Activated naive CD8-positive, alpha-beta T cell treated with anti-CD3 and anti-CD28 coated beads, Interleukin-2, amount 50 U/mL, for 24 hours (primary cell): ENCODE measurements at places on chromosomes 12 and 14.

GRCh38 chr14:69107407-69108003 is 45.4 kb downstream of the DCAF5 start:
- DNase-seq = peak; percentile 6

GRCh38 chr12:91643763-91644162 is 461.1 kb upstream of the DCN start:
- DNase-seq = no peak

- DNase-seq = peak; percentile 51
Measured at GRCh38 chr14:61620130-61620946, 75.0 kb upstream of the HIF1A start.

DNA sequence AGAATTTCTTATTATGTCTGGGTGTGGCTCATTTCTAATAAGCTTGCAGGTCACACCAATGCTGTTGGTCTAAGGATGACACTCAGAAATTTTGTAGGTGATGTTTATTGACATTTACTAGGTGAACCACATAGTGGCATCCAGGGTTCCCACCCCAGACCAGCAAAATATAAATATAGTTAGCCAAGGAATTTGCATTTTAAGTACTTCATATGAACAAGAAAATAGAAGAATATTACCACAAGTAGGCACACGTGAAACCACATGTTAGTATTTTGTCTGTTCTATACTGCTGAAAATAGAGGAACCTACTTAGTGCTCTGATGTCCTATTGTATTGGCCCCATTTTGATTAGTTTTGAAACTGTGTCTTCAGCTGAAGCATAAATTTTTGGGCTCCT is 71.1 kb downstream of the USP15 start:
- DNase-seq = no peak

- DNase-seq = no peak
Measured at GRCh38 chr12:109147954-109148353, 31.6 kb downstream of the ACACB start.

GRCh38 chr14:99136401-99136800 is 135.6 kb downstream of the BCL11B start:
- no peak for DNase-seq

DNA sequence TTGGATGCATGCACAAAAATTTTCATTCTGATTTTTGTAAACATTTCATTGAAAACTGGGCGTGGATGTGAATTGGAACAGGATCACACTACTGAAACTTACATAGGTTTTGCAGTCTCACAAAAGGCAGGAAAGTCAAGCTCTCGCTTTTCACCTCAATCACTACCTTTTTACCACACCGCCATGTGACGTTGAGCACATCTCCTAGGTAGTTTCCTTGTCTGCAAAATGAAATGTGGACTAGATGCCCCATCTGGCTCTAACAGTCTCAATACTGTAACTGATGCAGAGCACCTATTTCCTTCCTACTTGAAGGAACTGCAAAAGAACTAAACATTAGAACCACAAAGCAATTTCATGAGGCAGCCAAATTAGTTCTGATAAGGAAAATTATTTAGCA is 4.4 kb upstream of the YY1 start:
- no peak for DNase-seq

GRCh38 chr12:127044836-127045235 is 1222.1 kb upstream of the TMEM132C start:
- no peak for DNase-seq

DNA sequence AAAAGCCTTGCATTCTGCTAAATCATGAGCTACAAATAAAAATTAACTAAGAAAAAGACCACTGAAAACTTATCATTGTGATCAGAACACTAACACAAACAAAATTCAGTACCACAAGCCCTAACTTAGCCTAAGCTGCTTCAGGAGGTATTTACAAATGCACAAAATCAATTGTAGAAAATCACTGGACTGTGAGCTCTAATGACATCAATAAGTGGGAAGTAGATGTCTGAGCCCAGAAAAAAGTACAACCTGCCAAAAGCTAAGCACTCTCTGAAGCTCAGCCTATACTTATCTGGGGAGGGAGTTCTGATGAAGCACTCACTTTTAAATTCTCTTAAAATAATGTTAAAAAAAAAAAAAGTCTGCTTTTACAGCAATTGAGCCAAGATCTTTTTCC is 92.9 kb downstream of the SLCO1B1 start:
- no peak for DNase-seq

DNA sequence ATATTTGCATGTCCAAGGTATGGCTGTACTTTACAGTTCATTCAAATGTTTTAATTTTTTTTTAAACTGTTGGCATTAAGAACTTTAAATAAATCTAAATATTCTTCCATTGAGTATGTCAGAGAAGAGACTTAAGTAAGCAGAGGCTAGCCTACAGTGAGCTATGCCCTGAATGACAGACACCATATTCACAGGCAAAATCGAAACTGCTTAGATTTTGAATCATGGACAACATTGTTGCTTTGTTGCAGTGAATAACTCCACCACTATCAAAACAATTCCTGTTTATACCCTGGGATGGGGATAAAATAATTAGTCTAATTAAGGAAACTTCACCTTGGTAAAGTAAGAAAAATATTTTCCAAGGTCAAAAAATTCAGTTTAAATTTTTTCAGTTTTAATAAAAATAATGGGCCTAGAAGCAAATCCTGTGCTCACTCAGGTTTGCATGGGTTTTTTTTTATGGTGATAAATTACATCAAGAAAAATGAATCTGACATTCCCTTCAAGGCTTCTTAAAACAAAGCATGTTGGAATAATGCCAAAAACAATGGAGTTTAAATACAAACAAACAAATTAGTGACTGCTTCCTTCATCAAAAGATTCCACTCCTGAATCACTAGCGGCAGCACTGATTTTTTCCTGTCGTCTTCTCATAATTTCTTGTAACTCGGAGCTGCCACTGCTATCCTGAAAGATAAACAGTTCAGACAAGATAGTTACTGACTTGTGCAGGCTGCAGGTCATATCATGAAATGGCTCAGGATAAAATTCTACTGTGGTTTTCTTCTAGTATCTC is 168.2 kb downstream of the EPS8 start:
- no peak for DNase-seq

DNA sequence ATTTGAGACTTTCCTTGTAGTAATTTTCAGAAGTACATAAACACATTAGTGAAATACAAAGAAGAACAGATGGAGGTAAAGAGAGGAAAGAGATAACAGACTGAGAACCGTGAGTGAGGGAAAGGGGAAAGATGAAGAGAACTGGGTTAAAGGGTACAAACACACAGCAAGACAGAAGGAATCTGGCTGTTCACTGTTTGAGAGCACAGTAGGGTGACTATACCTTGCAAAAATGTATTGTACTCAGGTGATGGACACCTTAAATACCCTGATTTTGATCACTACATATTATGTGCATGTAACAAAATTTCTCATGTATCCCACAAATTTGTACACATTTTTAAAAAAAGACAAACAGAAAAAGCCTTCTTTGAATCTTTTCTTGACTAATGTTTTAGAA is 2.7 kb upstream of the TRHDE start:
- DNase-seq = no peak

GRCh38 chr12:31672521-31672920 is 13.0 kb downstream of the ETFBKMT start:
- no peak for DNase-seq

GRCh38 chr12:47725091-47725772 is at the start of gene ENDOU:
Gene ENDOU (minus strand): TSS chr12:47725490. CDS start chr12:47725413, 77 bp downstream.
- no peak for DNase-seq

DNA sequence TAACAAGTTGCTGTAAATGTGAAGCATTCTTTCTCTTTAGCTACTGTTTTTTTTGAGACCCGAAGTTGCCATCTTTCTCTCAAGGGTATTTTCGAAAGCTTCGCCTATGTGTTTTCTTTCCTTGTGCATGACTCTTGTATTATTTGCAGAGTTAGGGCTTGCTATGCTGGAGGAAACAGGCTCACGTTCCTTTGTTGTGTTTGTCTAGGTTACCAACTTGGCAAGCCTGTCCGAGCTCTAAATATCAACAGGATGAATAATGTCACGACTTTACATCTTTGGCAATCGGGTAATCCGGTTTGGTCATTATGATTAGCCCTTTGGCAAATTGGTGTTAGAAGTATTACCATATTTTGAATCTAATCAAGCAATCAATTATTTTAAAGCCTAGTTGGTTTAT is 15.9 kb upstream of the ATP6V0A2 start:
- DNase-seq = no peak

GRCh38 chr14:87601036-87601435 is 391.9 kb downstream of the GALC start:
- DNase-seq = no peak

DNA sequence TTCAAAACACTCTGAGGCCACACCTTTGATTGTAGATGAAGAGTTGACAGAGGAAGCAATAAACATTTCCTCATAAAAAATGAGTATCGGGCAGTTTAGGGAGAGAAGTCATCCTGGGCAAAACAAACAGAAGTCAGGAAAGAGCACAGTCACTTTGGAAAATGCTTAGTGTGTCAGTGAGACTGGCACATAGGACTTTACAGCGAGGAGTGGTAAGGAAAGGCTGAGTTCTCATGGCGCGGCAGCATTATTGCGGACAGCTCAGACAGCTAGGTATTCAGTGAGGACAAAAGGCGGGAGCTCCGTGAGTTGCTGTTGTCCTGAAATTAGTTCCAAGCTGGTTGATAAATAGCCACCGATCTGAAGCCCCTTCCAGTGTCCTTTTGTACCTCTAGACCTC is 229.9 kb downstream of the SNAPC1 start:
- no peak for DNase-seq

DNA sequence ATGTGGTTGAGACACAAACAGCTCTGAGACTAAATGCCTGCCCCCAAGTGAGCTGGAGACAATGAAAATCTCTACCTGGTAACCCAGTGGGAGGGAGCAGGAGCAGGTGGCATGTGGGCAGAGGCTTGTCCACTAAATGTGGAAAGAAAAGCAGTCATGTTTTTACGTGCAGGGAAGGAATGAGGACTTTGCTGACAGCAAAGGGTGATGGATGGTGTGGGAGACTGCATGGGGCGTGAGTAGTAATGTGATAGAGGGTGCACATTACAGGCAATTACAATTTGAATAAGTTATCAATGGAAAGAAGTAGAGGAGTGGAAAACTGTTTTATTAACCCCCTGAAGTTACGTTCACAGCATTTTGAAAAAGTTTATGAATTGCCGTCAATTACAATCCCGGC is 176.6 kb downstream of the NRXN3 start:
- DNase-seq = no peak

- no peak for DNase-seq
Measured at GRCh38 chr14:51963286-51963685, 26.1 kb upstream of the RTRAF start.

DNA sequence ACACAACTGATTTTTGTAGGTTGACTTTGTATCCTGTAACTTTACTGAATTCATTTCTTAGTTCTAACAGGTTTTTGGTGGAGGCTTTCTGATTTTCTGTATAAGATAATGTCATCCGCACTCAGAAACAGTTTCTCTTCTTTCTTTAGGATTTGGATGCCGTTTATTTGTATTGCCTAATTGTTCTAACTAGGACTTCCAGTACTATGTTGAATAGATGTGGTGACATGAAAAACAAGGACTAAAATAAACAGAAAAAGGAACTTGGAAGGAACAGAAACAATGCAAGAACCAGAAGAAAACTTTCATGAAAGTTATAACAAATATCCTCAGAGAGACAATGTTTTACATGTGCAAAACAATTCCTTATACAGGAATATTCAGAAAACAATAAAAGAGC is 100.3 kb downstream of the GTF2A1 start:
- no peak for DNase-seq

GRCh38 chr12:108766294-108766693 is 35.0 kb upstream of the CORO1C start:
- no peak for DNase-seq

GRCh38 chr12:39300799-39301198 is 142.1 kb downstream of the KIF21A start:
- DNase-seq = no peak

DNA sequence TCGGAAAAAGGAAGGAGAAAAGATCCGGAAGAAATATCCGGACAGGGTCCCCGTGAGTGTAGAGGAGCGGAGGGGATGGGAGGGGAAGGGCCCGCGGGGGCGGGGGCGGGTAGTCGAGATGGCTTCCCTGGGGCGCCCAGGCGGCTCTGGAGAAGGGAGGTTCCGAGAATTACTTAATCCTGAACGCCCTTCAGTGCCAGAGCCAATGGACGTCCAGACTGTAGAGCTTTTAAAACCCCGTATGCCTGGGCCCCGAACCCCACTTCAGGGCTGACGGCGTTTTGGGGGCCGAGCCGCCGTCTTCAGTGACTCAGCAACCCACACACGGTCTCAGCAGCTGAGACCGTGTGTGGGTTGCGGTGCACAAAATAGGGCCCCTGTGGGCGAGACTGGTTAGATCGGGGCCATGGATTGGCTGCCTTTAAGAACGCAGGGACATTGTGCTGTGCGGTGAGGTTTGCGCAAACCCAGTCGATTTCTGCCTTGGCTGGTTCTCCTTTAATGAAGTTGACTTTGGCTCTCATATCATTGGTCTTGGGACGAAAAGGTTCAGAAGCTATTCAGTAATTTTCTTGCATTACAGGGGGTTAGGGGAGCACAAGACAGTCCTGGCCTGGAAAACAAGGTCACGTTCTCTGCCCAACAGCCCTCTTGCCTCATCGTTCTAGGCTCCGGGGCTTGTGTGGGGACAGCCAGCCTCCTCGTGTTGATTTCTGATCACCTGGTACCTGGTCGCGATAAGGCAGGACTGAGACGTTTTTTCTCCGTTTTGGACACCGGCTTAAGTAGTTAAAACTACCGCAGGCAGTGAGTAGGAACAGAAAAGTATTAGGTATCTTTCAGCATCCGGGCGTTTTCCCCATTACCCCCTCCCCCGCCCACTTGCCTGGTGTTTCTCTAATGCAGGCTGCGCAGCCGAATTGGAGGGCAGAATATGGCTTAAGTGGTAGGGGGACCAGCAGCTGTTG is 775 bp downstream of the GABARAPL1 start:
- peak; percentile 77 for DNase-seq

DNA sequence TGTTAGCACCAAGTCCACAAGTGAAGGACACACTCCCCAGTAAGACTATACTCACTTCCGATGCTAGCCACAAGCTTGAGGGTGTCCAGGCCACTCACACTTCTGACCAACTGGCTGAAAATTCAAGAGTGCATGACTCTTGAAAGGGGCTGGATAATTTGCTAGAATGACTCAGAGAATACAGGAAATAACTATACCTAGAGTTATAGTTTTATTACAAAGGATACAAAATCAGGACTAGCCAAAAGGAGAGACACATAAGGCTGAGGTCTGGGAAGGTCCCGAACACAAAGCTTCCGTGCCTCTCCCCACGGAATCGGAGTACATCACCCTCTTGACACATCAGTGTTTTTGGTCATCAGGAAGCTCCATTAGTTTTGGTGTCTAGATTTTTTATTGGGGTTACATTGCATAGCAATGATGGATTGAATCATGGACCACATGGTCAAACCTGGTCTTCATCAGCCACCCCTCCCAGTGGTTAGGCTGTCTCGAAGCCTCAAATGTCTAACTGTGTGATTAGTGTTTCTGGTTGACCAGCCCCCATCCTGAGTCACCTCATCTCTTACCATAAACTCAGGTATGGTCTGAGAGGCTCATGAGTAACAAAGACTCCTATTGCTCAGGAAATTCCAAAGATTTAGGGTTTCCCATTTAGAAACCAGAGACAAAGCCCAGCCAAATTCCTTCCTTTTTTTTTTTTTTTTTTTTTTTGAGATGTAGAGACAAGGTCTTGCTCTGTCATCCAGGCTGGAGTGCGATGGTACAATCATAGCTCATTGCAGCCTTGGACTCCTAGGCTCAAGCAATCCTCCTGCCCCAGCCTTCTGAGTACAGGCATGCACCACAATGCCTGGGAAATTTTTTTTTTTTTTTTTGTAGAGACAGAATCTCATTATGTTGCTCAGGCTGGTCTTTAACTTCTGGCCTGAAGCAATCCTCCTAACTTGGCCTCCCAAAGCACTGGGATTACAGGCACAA is 472.0 kb upstream of the TBX3 start:
- no peak for DNase-seq

GRCh38 chr12:1738446-1738845 is 47.6 kb downstream of the ADIPOR2 start:
- no peak for DNase-seq
